ENCODE measurements at places on chromosomes 11 and 22.

DNA sequence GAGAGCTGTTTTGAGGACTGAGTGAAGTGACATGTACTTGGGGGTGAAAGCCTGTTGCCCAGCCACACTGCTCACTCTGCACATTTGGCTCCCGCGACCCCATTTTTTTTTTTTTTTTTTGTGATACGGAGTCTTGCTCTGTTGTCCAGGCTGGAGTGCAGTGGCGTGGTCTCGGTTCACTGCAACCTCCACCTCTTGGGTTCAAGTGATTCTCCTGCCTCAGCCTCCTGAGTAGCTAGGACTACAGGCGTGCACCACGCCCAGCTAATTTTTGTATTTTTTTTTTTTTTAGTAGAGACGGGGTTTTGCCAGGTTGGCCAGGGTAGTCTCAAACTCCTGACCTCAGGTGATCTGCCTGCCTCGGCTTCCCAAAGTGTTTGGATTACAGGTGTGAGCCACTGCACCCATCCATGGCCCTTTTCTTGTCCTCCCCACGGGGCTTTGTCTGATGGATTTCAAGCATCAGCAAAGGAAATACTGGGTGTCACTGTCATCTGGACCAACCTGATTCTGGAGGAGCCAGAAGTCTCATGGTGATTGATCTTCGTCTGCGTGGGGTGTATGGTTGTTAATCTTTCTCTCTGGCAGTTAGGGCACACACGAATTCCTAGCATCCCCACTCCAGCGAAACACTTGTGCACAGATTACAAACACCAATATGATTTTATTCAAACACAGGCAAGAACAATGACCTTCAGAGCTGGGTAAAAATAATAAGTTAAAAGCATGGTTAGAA lies 3.4 kb upstream of the UCP3 start:
- no peak for DNase-seq

DNA sequence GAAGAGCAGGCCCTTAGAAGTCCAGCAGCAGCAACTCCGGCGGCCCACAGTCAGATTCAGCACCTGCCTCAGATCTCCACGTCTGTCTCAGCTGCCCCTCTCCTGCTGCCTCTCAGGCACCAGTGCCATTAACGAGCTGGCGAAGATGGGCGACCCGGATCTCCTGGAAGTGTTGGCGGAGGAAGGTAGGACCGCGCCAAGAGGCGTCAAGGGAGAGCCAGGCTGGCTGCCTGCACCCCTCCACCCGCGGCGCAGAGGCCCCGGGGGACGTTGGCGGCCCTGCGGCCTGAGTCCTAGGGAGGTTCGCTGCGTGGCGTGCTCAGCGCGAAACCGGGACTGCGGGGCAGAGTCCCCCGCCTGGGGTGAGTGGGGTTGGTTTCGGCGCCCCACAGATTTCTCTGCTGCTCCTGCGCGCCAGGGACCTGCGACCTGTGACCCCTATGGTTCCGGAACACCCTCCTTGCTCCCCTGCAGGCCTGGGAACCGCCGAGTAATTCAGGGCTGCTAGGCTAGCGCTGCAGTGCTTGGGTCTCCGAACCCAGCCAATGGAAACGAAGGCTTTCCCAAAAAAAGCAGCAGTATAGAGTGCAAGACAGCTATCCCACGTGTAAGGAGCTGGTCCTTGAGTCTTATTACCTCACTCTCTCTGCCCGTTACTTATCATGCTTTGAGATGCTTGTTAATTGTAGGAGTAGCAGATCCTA lies 615 bp downstream of the ANO5 start:
- DNase-seq = no peak

DNA sequence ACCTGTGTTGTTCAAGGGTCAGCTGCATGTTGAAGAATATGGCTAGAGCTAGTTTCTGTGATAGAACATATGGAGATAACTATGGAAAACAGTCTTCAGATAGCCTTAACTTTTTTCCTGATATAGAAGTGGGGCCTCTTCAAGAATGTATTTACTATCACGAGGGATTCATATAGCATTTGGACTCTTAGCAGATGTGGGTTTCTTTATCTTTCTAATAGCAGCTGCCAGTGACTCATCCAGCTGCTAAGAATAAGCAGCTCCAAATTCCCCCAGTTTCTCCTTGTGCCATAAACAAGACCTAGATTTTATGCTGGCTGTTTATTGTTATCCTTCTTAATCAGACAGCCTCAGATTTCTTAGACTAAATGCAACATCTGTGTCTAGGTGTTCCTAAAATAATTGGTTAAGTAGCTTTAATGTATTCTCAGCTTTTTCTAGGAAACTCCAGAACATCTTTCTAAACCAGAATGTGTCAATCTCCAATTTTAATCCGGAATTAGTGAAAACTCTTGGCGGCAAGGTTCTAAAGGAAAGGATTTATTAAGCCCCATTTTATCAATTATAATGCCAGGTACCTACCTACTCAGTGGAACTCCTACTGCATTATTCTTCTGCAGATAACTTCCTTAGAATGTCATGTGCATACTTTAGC lies 119.8 kb downstream of the CSTPP1 start:
- no peak for DNase-seq

GRCh38 chr11:28077521-28077920 lies 30.4 kb downstream of the KIF18A start:
- DNase-seq = no peak

DNA sequence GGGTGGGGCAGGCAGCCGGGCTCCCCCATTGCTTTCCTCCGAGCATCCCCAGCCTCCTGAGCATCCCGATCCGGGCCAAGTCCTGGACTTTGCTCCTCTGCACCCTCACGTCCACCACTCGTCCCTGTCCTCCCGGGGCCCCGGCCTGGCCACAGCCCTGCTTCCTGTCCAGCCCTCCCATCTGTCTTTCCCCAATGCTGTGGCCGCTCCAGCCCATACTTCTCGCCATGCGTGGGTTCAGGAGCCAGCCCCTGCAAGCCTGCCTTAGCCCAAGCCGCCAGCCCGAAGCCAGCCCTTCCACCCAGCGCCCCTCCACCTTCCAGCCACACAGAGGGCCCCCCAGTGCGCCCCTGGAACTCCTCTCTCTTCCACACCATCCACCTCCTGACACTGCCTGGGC lies 23.8 kb downstream of the MRPL23 start:
- no peak for DNase-seq

DNA sequence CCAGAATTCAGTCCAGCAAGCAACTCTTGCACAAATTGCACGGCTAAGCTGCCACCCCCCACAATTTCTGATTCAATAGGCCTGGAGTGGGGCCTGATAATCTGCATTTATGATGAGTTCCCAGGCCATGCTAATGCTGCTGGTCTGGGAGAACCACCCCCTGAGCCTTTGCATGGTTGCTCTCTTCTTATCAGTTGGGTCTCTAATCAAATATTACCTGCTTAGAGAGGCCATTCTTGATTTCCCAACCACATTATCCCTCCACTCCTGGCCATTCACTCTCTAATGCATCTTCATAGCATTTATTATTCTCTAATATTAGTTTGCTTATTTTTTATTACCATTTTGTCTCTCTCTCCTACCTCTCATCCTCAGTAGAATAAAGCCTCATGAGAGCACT lies 99.5 kb downstream of the NAV2 start:
- DNase-seq = no peak

GRCh38 chr22:28223826-28224225 lies 304.8 kb upstream of the PITPNB start:
- DNase-seq = no peak

DNA sequence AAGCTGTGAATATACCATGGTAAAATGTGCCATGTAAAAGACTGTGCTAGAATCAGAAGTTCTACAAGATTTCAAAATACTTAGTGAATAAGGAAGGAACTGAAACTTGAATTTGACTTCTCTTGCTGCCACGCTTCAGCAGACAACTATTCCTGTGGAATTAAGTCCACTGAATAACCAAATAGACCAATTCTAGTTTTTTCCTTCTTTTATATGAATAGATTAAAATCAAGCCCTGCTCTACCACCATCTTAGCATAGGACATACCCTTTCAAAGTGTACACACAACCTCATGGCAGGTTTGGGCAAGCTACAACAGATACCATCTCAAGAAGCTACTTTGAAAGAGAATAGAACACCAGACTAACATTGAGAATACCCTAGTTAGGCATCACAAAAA lies 23.4 kb upstream of the CLNS1A start:
- DNase-seq = no peak

GRCh38 chr11:2269601-2270321 lies 627 bp downstream of the ASCL2 start:
- DNase-seq = peak; percentile 37

Measured in T-cell (primary cell).